CD4-positive, alpha-beta T cell treated with Interleukin-17A for 4 hours (primary cell): ENCODE measurements at places on chromosomes 5 and 9.

DNA sequence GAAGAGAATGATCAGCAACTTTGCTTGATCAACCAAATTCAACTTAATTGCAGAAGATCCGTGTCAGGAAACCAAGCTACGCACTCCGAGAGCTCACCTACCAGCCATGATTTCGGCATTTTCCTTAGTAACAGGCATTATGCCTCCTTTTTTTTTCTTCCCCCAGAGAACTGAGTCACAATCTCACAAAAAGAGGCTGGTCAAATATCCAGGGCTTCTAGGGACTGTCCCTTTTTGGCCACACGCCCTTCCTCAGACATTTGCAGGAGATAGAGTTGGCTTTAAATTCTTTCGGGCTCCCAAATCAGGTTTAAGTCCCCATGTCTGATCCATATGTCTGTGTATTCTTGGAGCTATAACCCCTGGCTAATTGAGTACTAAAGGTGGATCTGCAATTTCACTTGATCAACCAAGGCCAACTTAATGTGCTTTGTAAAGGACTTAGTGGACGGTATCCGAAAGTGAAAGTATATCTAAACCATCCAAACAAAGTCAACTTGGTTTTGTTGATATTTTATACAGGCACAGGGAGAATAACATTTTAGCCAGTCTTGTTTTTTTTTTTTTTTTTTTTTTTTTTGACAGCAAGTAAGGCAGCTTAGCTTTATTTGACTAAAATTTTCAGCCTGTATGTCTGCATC, 100.8 kb upstream of the TBCA start:
- DNase-seq = no peak

GRCh38 chr5:14577971-14578370, 3.6 kb upstream of the OTULINL start:
- DNase-seq = no peak

DNA sequence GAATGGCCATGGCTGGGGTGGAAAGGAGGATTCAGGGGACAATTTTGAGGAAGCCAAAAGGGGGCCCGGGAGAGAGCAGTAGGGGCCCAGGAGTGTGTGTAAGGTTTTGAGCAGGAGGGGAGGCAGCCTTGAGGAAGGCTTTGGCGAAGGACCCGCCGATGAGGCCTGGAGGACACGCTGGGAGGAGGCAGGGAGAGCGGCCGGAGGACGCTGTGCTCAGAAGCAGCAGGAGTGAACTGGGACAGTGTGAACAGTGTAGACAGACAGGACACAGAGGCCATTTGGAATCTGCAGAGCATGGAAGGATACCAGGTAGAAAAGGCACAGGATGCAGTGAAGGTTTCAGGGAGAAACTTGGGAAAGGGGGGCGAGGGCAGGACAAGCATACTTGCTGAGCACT, 14.9 kb downstream of the UNC5A start:
- no peak for DNase-seq

DNA sequence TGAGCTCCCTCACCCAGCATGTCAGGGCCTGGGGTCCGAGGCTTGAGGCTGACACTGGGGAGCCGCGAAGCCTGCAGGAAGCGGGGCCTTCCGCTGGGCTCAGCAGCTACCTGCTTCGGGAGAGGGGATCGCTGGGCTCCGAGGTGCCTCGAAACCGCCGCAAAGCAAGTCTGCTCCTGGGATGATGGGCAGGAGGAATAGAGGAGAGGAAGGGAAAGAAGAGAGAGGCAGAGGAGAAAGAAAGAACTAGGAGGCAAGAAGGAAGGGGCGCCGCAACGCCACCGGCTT, 1.5 kb upstream of the PRDM12 start:
- no peak for DNase-seq

DNA sequence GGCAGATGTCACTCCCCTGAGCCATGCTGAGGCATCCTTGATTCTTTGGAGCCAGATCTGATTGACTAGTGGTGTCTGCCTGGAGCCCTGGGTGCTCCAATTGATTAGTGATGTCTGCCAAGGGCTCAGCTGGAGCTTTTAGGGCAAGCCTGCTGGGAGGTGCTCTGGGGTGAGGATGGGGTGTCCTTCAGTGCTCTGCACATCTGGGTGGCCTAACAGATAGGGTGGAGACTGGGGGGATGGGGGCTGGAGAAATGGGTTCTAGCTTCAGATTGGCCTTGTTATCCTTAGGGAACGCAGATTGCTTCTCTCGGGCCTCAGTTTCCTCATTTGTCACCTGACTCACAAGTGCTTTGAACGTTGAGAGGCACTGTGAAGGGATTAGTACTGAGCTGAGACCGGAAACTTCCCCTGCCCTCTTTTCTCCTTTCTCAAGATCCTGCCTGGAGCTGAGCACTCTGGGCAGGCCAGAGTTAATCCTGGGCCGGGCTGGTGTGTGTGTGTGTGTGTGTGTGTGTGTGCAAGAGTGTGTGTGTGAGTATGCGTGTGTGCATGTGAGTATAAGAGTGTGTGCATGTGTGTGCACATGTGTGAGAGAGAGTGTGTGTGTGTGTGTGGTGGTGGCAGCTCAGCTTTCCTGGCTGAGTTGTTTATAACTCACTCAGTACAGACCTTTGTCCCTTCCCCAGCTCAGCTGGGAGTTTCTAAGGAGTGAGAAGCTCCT, 5.6 kb upstream of the IER5L start:
- no peak for DNase-seq

- DNase-seq = no peak
These were observed 36.4 kb downstream of the MTX3 start for GRCh38 chr5:79954620-79955019.

GRCh38 chr9:127867356-127868277, 9.9 kb downstream of the AK1 start:
- DNase-seq = no peak

GRCh38 chr5:2260211-2261003, 377.7 kb upstream of the IRX4 start:
- DNase-seq = no peak

DNA sequence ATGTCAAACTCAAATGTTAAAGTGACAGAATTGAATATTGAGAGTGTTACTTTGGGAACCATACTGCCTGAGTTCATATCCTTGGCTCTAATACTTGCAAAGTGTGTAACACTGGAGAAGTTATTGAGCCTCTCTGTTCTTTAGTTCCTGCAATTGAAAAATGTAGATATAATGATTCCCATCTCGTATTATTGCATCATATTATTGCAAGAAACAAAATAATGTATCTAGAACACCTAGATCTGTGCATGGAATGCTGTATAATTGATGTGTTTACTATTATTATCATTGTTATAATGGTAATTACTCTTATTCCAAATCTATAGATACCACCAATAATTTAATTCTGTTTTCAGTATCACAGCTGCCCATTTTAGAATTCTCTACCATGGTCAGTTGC, 310.3 kb downstream of the GABRG2 start:
- no peak for DNase-seq

DNA sequence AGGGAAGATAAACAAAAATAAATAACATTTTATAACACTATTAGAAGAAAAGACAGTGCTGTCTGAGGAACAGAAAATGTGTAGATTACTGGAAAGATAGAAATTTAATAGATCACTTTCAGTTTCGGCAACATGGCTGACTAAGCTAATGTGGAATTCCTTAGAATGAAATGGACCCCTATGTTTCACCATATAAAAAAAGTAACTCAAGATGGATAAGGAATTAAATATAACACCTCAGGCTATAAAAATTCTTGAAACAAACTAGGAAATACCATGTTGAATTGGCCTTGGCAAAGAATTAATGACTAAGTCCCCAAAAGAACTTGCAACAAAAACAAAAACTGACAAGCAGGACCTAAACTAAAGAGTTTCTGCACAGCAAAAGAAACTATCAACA, 558.3 kb downstream of the CHSY3 start:
- no peak for DNase-seq

DNA sequence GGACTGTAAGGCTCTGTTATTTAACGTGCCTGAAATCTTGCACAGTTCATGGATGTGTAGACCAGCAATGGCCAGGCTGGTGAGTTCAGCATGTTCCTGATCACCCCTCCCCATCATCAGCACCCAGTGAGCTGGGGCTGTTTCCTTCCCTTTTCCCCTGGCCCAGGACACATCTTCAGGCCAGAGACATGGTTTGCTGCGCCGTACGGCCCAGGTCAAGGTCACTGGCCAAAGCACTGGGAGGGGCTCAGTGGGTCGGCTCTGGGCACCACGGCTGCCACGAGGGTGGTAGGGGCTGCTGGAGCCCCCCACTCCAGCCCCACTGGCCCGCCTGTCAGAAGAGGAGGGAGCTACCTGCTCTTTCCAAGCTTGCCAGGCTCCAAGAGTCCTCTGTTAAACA, 55.9 kb downstream of the SEMA4D start:
- no peak for DNase-seq

DNA sequence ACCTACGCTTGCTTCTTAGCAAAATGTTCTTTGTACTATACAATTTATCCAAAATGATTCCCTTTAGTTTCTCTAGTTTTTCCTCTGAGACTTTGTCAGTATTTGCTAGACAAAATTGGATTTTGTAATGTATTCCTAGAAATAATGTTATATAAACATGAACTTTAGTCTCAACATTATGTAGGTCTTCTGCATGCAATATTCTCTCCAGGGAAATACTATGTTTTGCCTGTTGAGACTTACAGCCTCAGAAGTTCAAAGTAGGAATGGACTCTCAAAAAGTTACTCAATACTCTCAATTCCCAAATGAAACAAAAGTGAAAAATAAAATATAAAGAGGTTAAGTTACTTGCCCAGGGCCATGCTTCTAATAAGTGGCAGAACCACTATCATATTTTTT, 24.8 kb upstream of the SMC2 start:
- DNase-seq = no peak

GRCh38 chr9:8156346-8156745, 356.8 kb upstream of the DMAC1 start:
- no peak for DNase-seq

GRCh38 chr5:8601831-8602354, 732.9 kb downstream of the MTRR start:
- DNase-seq = no peak

GRCh38 chr5:158309088-158309807, 450.3 kb upstream of the CLINT1 start:
- no peak for DNase-seq

DNA sequence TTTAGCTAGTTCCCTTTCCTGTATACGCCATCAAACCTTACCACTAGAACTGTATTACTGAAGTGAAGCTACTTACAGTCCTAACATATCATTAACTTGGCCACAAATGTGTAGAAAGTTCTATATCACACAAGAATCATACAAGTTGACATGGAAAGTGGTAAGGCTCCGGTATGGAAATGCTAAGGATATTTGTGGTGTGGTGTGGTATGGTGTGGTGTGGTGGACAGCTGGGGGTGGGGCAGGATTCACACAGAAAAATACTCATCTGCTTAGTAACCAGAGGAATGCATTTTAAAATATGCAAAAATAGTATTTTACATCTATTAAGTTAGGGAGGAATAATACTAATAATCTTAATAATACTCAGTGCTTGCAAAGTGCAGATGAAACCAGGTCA, 69.4 kb downstream of the TRPC7 start:
- DNase-seq = no peak

DNA sequence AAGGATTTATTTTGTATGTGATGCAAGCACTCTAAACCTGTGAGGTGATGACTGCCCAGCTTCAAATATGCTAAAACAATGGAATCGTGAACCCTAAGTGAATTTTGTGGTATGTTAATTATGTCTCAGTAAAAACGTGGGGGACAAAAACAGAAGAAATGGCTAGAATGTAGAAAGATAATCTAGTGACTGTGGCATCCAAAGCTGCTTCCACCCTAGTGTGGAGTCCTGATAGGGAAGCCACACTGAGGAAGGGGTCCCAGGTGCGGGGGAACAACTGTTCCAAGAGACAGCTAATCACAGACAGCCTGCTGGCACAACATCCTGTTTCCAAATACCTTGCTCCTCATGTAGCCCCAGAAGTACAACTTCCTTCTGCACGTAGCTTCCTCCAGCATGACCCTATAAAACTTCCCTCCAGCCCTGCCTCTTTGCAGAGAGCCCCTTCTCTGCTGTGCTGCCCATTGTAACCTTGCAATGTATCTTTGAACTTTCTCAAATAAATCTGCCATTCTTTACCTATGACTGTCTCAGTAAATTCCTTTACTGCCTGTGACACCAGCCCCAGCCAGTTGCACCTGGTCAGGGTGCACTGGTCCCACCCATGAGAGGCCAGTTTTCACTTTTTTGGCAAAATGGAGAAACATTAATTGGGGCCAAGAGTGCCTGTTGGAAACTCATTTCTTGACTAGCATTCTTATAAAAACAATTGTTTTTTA, 4.9 kb downstream of the GMCL2 start:
- no peak for DNase-seq

GRCh38 chr5:107830750-107831149, 160.0 kb upstream of the EFNA5 start:
- no peak for DNase-seq

DNA sequence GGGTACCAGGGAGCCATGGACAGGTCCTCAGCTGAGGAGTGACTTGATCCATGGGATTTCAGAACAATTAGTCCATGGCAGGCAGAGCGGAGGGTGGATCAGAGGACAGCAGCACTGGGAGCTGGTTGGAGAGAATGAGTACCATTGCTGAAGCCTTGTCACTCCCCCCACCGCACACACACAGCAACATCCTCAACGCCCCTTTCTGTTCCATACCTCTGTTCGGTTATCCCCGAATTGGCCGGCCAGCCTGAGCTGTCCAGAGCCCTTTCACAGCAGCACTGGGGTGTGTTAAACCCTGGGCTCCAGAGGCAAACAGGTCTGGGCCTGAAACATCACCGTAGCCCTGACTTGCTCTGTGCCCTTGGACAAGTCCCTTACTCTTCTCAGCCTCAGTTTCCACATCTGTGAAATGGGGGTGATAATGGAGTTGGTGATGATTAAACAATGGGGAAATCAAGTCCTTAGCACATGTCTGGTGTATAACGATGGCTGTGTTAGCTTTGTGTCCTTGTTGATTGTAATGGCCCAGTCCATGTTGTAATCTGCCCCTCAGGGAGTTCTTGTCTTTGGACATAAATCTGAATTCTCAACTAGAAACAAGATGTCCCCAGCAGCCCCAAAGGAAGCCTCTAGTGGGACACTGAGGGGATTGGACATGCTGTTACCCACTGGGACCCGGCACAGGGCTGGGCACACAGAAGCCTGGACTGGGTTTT, 16.9 kb downstream of the GSN start:
- DNase-seq = no peak

GRCh38 chr9:114071197-114071795, 6.8 kb downstream of the AMBP start:
- DNase-seq = no peak

- no peak for DNase-seq
These were observed 67.0 kb upstream of the NEK6 start for GRCh38 chr9:124190761-124191160.
